ENCODE measurements at places on chromosomes 1 and 21.

DNA sequence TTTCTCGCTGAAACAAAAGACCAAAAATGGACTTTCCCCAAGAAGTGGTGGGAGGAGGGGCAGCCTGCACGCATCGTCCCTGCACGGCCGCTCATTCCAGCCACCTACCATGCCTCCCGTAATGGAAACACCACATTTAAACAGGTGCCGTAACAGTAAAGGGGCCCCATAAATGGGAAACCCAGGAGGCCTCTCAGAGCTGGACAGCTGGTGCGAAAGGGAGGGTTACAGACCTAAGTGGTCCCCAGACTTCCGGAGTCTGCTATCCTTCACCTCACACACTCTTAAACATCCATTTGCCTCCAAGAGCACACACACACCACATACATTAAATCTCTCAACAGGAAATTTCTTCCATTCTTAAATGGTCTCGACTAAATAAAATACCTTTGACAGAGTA is 120.7 kb upstream of the SOD1 start:
- DNase-seq = no peak

DNA sequence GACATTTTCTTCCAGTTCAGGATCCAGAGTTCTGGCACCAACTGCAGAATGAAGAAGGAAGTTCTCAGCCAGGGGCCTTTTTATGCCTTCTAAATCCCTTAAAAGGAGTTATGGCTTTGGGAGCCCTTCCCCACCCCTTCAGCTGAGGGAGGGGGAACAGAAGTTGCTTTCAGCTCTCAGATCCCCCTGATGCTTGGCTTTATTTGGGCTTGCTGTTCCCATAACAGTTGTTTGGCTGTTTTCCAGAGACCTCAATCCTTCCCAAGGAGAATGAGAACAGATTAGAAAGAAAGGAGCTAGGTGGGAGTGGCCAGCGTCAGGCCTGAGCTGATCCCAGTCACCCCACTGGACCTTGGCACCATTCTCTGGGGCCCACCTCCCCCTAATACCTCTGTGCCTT is at the start of gene RPE65:
RPE65 (minus strand) TSS at position 54 of the 400 bp plus-strand sequence; CDS start at position 5, 49 bp downstream.
- no peak for DNase-seq

- no peak for DNase-seq
These were observed 16.3 kb downstream of the ZMYM4 start for GRCh38 chr1:35284852-35285251.

GRCh38 chr1:203636291-203636690 is 9.7 kb downstream of the ATP2B4 start:
- no peak for DNase-seq

GRCh38 chr21:34008618-34009017 is 64.8 kb upstream of the MRPS6 start:
- DNase-seq = no peak

- peak; percentile 65 for DNase-seq
These were observed 103.8 kb upstream of the ARHGEF16 start for GRCh38 chr1:3350506-3351261.

- DNase-seq = no peak
These were observed 36.2 kb downstream of the CLIC6 start for GRCh38 chr21:34705011-34705410.

GRCh38 chr1:76105372-76105771 is 30.8 kb downstream of the ST6GALNAC3 start:
- DNase-seq = no peak

DNA sequence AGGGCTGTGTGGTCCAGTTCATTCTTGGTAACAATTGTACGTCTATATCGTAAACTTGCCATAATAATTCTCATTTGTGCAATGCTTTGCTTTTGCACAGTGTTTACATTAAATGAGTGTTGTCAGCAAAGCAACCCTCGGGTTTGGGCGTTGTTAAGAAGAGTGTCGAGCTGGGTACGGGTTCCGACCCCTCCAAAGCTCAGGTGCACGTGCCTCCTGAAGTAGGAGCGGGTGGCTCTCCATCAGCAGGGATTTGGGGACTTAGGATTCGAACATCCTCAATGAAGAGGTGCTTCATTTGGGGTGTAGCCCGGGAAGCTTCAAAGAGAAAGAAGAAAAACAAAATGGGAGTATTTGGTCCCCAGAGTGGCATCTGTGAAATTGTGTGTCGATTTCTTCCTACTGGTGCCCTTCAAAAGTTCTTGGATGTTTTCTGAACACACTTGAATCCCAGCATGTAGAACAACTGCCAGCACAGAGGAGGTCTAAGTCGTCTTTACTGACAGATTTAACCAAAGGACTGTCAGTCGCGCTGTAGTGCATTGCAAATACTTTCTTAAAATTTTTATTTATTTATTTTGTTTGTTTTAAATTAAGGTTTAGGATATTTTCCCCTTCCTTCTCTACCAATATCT is 1.1 kb downstream of the TRIM58 start:
- DNase-seq = no peak

DNA sequence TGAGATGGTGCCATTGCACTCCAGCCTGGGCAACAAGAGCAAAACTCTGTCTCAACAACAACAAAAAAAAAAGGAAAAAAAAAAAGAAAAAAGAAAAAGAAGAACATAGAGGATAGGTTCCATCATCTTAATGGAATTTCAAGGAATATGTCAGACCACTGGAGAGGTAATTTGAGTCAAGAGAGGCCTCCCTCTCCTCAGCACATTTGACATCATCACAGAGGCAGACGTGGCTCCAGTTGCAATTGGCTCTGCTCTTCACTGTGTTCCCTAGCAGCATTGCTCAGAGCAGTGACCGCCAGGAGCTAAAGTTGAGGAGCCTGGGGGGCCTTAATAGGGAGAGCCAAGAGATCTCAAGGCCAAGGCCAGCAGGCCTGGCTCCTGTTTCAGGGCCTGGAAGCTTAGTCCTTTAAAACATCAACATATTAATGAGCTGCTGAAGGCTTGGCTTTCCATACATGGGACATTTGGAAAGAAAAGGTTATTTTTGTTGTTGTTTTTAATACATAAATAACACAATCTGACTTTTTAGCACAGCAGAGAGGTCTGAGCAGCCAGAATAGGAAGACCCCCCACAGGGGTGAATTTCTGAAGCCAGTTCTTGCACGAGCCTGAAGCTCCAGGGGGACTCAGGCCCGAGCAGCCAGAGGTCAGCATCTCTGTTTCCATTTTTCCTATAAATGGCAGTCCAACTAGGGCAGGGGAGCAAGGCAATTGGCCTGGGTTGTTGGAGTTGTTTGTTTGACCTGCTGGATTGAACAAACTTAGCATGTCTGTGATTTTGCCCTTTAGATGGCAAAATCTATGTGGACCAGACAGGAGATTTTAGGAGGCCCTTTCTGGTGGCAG is 118.3 kb upstream of the FGGY start:
- DNase-seq = peak; percentile 21

DNA sequence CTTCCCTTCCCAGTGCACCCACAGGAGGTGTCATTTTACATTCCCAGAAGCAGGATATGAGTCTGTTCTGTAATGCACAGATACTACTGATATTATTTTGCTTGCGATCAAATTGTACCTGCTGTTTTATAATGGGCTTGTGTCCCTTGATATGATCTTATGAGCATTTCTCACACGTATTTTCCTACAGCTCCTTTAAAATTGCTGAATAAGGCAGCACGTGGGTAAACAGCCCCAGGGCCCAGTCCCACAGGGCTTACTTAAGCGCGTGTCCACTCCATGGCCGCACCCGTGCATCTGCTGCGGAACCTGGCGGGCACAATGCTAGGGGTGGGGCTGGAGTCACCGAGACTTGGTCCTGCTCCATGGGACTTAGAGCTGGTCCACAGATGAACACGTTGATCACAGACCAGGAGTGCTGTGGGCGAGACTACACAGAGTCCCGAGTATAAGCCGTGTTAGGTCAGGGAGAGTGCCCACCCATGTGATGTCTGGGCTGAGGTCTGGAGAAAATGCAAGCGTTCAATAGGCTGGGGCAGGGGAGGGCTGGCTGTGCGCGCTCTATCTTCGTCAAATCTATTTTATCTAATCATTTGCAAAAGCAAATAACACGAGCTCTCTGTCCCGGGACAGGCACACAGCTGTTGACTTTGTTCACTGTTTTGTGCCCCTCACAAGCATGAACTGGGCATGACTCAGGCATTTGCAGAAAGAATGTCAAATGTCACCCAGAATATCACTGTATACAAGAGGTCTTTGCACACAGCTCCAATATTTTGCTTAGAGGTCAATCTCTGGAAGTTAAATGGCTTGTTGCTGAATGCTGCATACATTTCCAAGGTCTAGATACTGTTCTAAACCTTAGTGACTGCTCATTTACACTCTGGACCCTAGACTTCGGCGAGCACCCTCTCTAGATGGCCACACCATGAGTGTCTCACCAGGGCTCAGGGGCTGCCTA is 119.3 kb downstream of the CRYAA start:
- DNase-seq = no peak

DNA sequence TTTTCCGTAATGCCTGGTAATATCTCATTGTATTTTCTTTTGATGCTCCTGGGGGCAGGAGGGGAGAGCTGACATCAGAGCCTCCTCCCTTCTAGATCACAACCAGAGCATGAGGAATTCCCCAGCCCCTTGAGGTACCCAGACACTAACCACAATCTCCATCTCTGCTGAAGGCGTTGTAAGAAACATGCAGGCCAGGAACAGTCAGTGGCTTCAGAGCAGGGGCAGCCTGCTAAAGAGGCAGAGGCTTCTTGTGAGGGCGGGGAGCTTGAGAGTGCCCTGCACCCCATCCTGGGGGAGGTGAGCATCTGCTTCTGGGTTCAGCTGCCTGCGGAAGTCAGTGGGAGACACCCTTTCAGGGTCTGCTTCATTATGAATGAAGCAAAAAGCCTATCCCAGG is 19.0 kb downstream of the MAPKAPK2 start:
- DNase-seq = no peak
